Stimulated activated CD4-positive, alpha-beta T cell treated with anti-CD3 and anti-CD28 coated beads, Interleukin-1b, Interleukin-23, amount 100 ng/mL, for 4 hours (primary cell): ENCODE measurements at places on chromosomes 7 and 10.

DNA sequence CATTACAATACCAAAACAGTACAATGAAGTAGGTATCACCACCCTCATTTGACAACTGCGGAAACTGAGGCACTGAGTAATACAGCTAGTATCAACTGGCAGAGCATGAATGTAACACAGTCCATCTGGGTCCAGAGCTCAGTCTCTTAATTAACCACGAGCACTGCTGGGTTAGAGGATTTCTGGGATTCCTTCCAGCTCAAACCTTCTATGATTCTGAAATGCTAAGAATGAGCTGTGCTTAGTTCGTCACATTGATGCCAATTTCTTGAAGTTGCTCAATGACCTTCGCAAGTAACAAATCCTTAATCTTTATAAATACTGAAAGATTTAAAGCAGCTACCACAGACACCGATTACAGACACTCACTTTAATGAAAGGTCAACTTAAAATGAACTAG, 62.5 kb downstream of the SGMS1 start:
- no peak for DNase-seq

GRCh38 chr10:54125098-54125747, 675.8 kb downstream of the PCDH15 start:
- DNase-seq = no peak

GRCh38 chr10:77223526-77224460, 413.8 kb downstream of the KCNMA1 start:
- no peak for DNase-seq

GRCh38 chr10:124629415-124629814, 114.8 kb downstream of the FAM53B start:
- DNase-seq = no peak

- no peak for DNase-seq
Observed at GRCh38 chr10:91210435-91210834, 10.0 kb upstream of the PCGF5 start.

GRCh38 chr7:70263471-70264255, 665.4 kb downstream of the AUTS2 start:
- DNase-seq = no peak

GRCh38 chr10:62492012-62492869, 118.1 kb downstream of the ZNF365 start:
- DNase-seq = no peak

DNA sequence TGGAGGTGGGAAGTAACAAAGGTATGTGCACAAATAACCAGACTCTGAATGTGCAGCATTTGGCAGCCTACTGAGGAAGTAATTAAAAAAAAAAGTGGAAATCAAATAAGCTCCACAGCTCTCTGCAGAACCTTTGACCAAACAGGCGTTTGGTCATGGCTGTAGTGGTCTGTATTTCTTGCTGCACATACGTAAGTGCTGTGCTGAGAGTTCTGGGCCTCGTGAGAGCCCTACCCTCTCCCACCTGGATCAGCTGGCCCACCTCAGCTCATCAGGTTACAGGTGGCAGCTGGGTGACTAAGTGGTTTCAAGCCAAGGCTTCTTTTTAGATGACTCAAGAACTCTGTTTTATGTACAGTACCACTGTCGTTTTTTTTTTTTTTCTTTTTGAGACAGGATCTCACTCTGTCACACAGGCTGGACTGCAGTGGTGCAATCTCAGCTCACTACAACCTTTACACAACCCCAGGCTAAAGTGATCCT, 178.2 kb upstream of the KLF6 start:
- DNase-seq = no peak

GRCh38 chr10:100800931-100801330, 55.5 kb downstream of the PAX2 start:
- no peak for DNase-seq

DNA sequence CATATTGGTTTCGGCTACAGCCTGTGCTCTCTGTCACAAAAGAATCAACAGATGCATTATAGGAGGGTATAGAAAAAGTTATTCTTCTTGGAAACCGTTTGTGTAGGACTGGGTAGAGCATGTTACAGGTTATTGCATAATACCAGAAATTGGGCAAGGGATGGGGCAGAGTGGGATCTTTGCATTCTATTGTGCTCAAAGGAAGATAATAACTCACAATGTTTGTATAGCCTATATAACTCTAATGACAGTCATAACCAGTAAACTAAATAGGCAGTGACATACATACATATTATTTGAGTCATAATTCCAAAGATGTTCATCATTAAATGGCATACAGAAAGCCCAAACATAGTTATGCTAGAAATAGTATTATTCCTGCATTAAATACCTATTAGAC, 179.7 kb downstream of the XPNPEP1 start:
- no peak for DNase-seq

DNA sequence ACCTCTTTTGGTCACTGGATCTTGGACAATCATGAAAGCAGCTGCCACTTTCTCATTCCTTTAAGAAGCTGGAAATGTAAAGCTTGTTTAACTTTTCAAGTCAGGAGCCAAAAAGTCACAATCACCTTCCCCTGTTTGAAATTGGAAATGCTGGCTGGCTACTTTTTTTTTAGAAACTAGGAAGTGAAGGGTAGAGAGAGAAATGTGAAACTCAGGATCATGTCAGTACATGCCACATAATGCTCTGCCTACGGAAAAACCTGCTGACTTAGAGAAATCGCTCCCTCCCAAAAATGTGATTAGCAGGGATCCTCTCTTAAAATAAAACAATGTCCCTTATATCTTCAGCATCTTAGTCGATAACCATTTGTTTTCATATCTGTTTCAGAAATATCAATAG, 188.4 kb upstream of the C7orf33 start:
- DNase-seq = no peak

DNA sequence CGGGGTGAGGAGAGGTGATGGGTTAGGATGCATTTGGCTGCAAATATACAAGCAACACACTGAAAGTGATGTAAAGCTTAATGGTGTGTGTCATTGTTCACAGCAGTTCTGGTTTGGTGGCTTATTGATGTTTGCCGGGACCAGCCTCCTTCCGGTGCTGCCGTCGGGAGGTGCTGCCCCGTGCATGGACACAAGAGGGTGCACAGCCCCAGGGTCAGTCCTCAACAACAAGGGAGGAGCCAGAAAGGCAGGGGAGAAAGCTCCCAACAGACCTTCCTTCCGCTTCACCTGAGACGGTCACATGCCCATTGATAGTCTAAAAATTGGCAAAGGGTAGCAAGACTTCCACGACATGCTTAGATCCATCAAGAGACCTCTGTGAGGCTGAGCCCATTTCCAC, 9.5 kb downstream of the RNF32 start:
- no peak for DNase-seq

DNA sequence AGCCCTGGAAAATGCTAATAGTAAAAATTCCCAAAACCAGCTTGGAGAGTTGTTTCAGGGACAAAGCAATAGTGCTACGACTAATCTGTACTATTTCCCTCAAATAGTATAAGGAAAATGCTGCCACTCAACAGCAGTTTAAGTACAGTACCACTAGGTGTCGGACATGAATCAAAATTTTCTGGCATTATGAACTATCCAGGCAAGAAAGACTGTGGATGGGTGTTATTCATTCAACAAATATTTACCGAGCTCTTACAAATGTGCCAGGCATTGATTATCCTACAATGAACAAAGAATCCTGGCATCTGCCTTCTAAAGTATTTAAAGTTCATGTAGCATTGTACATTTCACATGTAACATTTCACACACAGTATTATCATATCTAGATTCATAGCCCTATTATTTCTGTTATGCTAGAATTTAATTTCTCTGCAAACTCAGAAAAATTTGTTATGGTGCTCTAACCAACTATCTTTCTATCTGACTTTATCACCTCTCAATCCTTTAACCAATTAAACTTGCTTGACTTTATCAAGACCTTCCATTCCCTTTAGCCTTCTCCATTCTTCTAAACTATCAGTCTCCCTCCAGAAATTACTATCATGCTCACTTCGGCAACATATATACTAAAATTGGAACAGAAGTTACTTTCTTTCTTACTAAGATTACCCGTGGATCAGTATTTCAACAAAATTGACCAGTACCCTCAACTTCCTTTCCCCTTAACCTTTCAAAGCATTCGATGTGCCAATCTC, 80.6 kb downstream of the ARHGAP21 start:
- no peak for DNase-seq

DNA sequence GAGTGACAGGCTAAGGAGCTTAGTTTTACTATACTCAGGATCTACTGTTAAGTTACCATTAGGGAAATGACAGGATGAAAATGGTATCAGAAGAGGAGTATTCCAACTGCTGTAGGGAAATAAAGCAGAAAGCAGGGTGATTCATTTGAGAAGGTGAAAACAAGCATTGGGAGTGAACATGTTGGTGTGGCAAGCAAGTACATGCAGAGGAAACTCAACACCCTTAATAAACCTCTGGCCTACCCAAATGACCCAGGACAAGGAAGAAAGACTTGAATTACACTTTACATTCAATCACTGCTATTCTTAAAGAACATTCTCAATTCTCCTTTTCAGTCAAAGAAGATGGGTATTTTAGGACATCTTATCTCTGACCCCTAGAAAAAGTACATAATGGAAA, 28.7 kb downstream of the ERLIN1 start:
- DNase-seq = no peak

- no peak for DNase-seq
Observed at GRCh38 chr7:22561895-22562593, 62.1 kb upstream of the STEAP1B start.

- DNase-seq = no peak
Observed at GRCh38 chr10:51924359-51924758, 225.0 kb upstream of the CSTF2T start.

DNA sequence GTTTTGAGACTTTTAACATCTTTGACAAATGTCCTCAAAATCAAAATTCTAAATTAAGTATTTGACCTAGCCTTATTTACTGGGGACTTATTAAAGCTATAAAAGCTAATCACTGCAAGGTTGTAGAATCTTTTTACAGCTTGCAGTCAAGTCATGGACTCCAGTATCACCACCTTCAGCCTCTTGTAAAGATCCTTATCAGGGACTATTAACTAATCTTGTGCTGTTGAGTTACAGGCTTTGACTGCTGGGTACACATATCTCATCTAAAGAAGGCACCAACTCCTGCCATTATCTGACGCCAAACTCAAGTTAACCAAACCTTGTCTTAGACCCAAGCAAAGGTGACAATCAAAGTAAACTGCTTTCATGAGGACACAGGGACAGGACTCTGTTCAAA, 621.0 kb upstream of the IGFBP3 start:
- no peak for DNase-seq

- DNase-seq = no peak
Observed at GRCh38 chr7:112399501-112399900, 50.8 kb upstream of the IFRD1 start.

DNA sequence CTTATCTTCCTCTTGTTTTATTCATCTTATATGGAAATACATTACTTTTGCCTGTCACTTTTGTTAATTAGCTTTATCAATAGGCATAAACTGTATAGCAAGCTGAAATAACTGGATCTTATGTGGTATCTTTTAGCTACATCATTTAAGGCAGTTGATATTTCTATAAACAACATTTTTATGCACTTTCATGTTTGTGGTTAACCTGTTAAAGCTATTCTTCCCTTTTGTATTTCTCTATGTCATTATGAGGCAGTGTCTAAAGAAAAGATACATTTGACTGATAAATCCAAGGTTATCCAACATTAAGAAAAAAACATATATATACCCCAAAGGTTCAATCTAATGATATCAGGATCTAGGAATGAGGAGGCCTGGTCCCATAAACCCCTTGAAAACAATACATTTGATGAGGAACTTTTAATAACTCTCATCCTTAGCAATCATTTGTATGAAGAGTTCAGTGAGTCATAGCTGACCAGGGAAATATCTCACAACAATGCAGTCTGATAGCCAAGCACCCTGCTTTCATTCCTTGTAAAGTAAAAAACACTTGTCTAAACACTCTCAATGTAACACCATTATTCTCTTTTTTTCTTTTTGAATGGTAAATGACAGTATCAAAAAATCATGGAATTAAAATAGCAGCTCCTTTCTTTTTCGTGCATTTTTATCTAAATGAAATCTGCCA, 300.9 kb downstream of the NEBL start:
- no peak for DNase-seq

GRCh38 chr7:13414181-13414580, 575.3 kb downstream of the ETV1 start:
- no peak for DNase-seq

DNA sequence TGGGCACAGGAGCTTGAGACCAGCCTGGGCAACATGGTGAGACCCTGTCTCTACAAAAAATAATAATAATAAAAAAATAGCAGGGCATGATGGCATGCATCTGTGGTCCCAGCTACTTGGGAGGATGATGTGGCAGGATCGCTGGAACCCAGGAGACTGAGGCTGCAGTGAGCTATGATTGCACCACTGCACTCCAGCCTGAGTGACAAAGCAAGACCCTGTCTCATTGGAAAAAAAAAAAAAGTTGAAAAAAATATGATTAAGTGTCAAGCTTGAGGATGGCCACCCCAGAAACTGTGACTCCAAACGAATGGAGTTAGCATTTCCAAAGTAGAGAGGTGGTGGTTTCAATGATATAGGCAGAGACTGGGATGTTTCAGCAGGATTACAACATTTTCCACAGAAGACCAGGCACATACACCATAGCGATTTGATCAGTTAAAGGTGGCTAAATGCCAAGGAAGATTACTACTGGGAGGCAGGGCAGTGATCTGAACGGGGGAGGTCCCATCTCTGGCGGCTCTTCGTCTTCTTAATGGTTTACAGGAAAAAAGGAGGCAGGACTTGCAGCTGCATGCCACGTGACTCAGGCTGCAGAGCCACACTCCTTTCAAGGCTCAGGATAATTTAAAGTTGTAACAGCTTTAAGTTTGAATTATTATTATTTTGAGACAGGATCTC, 250.6 kb upstream of the GALNT17 start:
- DNase-seq = no peak

- DNase-seq = no peak
Observed at GRCh38 chr10:62459072-62459471, 84.9 kb downstream of the ZNF365 start.

DNA sequence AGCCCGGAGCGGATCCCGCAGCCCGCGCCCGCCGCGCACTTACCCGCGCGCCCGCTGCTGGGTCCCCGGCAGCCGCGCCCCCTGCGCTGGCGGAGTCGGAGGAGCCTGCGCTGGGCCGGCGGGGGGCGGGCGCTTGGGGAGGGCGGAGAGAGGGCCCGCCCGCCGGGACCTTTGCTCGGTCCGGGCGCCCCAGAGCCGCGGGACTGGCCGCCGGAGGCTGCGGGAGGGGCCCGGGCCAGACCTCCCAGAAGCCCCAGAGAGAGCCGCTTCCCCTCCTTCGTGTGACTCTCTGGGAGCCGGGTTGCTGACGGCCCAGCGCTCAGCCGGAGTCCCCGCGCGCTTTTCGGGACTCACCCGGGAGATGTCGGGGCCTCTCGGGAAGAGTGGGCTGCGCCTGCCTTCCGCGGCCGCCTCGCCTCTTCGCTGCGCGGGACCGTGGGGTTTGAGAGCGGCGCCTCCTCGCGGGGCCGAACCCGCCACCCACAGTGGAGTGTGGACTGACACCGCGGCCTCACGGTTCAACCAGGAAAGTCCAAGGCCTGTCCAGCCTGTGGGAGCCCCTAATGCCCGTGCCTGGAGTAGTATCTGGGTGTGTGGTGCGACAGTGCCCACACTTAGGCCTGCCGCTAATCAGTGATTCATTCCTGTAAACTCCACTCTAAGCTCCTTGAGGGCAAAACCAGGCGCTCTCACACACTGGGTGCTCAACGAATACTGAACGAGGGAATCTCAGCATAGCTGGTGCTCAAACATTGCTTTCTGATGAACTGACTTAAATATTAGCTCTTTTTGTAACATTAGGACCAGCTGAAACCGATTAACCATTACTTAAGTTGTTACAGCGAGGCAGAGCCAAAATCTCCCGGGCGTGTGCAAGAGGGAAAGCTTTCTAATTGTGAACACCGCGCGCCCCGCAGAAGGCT, at the start of gene GSDME:
Gene GSDME, minus strand, starts transcription at position 112 of the 923 bp plus-strand sequence. CDS start 7,690 bp downstream, outside the sequence.
- DNase-seq = peak; percentile 45

GRCh38 chr7:143454091-143454680, 10.9 kb downstream of the TAS2R60 start:
- DNase-seq = no peak
